ENCODE measurements at places on chromosomes 16 and 17. TPM values are rescaled to one million over a fixed set of nuclear protein-coding genes. Genes with fewer than 3 reads are reported as not detected.

Gene RPL13
- total RNA-seq, result 1,952 TPM

Gene NECAB2
- total RNA-seq, result 9.5 TPM

Gene CD300E
- total RNA-seq, result not detected

GRCh38 chr17:61583242-61583641 lies 7.8 kb downstream of the NACA2 start:
- no peaks in the 10 kb centered on the region for H3K27me3 ChIP-seq
- H3K4me3 ChIP-seq, result no peak overlapping the region
- H3K27ac ChIP-seq, result no peak overlapping the region
- no peaks in the 10 kb centered on the region for H3K4me1 ChIP-seq
- no peaks in the 10 kb centered on the region for H3K36me3 ChIP-seq

GRCh38 chr16:53159781-53160436 lies 105.1 kb downstream of the CHD9 start:
- no peak for DNase-seq
- H3K36me3 ChIP-seq, result no peaks in the 10 kb centered on the region
- H3K27me3 ChIP-seq, result no peaks in the 10 kb centered on the region

GRCh38 chr16:76081967-76082366 lies 195.2 kb upstream of the CNTNAP4 start:
- no peaks in the 10 kb centered on the region for H3K4me1 ChIP-seq
- H3K27ac ChIP-seq, result no peak overlapping the region
- no peak overlapping the region for H3K4me3 ChIP-seq
- no peaks in the 10 kb centered on the region for H3K27me3 ChIP-seq
- H3K36me3 ChIP-seq, result no peaks in the 10 kb centered on the region
- DNase-seq, result no peak

DNA sequence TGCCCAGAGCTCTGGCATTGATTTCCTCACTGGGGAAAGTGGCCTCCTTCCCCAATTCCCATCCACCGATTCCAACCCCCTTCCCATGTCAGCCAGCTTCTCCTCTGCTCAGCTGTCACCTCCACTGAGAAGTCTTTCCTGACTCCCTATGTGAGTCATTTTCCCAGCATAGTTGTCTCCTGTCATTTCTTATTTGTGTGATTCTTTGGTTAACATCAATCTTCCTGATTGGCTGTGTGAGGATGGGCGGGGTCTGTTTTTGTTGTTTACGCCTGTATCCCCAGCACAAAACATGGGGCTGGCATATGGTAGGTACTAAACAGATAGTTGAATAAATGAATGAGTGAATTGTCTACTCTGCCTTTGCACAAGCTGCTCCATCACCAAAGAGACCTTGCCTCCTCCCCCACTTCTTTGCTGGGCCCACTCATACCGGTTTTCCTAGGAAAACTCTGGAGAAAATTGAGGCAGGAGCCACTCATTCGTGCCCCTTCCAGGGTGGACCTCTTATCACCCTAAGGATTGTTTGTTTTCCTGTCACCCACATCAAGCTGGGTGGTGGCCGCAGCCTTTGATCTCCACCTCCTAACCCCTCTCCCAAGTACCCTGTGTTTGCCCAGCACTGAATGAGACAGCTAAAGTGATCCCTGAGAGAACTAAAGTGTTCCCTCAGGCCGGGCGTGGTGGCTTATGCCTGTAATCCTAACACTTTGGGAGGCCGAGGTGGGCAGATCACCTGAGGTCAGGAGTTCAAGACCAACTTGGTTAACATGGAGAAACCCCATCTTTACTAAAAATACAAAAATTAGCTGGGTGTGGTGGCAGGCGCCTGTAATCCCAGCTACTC lies 1.2 kb upstream of the GRB7 start:
- H3K4me1 ChIP-seq, result peaks cover 24% of the 10 kb centered on the region
- H3K27ac ChIP-seq, result no peak overlapping the region
- no peaks in the 10 kb centered on the region for H3K27me3 ChIP-seq

DNA sequence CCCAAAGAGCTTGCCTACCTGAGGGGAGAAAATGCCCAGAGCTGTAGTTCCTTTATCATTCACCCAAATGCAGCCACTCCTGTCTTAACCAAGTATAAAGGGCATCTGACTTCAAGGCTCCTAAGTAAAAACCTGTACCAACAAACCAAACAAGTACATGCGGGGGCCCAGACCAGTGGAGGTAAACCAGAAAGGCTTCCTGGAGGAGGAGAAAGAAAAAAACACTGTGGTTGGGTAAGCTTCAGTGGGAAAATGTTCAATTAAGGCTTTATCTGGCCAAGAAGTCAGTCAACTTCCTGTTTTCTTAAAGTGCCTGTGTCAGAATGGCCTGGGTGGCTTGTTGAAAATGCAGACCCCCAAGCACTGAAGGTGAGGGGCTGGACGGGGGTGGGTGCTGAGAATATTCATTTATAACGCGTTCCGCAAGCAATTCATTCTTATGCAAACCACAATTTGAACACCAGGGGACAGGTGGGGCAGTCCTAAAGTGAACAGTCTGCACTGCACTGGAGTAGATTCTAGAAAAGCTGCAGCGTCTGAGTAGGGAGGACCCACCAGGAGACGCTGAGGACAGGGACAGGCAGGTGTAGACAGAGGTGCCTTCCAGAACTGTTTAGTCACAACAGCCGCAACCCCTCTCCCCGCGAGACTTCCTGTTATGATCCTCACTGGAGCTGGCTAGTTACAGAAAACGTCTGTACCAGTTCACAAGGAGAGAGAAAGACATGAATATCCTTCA lies 467.1 kb downstream of the SOX9 start:
- no peak overlapping the region for H3K4me3 ChIP-seq
- peaks cover 4% of the 10 kb centered on the region for H3K4me1 ChIP-seq
- DNase-seq, result no peak
- H3K36me3 ChIP-seq, result no peaks in the 10 kb centered on the region
- no peak overlapping the region for H3K27ac ChIP-seq

Gene CMTM2
- total RNA-seq, result 307 TPM

- peak; percentile 54 for DNase-seq
- H3K36me3 ChIP-seq, result no peaks in the 10 kb centered on the region
- H3K4me1 ChIP-seq, result no peaks in the 10 kb centered on the region
- H3K4me3 ChIP-seq, result no peak overlapping the region
Measured at GRCh38 chr17:78812855-78813254, 27.8 kb downstream of the USP36 start.

- no peaks in the 10 kb centered on the region for H3K36me3 ChIP-seq
- no peak overlapping the region for H3K4me3 ChIP-seq
- H3K4me1 ChIP-seq, result no peaks in the 10 kb centered on the region
- no peaks in the 10 kb centered on the region for H3K27me3 ChIP-seq
- H3K27ac ChIP-seq, result no peak overlapping the region
- no peak for DNase-seq
Measured at GRCh38 chr16:76577003-76577402, 299.8 kb downstream of the CNTNAP4 start.

Gene RGS11
- total RNA-seq, result 1.2 TPM

DNA sequence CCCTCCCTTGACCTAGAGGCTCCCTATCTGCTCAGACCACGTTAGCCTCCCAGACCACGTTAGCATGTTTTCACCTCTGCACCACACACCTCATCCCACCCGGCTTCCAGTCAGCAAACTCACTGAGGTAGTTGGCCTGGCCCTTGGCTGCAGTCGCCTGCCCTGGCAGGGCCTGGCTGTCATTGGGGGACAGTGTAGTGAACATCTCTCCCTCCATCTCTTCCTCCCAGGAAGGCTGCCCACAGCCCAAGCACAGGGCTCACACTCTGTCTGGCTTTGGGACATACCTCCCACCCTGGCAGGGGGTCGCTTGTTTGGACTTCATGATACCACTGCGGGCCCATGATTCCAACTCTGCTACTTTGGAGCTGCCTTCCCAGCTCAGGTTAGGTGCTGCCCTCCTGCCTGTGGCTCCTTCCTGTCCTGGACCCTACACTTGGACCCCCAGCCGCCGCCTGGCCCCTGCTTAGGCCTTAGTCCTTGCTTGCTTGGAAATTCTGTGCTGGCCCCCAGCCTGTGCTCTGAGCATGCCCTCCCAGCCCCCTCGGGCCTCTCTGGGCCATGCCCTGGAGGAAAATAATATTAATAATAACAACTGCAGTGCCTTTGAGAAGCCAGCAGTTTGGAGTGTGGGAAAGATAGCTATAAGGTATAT lies 167.7 kb downstream of the COPRS start:
- no peaks in the 10 kb centered on the region for H3K36me3 ChIP-seq
- H3K4me1 ChIP-seq, result peaks cover 7% of the 10 kb centered on the region
- H3K4me3 ChIP-seq, result no peak overlapping the region
- DNase-seq, result no peak
- no peaks in the 10 kb centered on the region for H3K27me3 ChIP-seq
- H3K27ac ChIP-seq, result no peak overlapping the region

DNA sequence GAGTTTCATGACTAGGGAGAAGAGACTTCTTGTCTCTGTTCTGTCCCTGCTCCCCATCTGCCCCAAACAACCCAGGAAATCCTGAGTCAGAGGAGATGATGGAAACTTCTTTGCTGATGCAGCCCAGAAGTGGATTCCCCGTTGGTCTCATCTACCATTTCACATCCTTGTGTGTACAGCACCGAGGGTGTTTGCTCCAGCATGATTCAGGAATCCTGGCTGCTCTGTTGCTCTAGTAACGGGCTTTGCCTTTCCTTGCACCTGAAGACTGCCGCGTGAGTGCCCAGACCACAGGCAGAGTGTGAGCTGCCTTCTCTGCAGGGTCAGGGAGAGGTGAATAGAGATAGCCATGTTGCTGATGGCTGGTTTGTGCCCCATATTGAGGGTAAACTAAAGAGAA lies 408.4 kb downstream of the CPPED1 start:
- H3K36me3 ChIP-seq, result no peaks in the 10 kb centered on the region
- no peaks in the 10 kb centered on the region for H3K27me3 ChIP-seq
- peaks cover 16% of the 10 kb centered on the region for H3K4me1 ChIP-seq
- no peak overlapping the region for H3K4me3 ChIP-seq

Gene TAC4
- total RNA-seq, result not detected
